ENCODE measurements at places on chromosomes 12 and 14.

DNA sequence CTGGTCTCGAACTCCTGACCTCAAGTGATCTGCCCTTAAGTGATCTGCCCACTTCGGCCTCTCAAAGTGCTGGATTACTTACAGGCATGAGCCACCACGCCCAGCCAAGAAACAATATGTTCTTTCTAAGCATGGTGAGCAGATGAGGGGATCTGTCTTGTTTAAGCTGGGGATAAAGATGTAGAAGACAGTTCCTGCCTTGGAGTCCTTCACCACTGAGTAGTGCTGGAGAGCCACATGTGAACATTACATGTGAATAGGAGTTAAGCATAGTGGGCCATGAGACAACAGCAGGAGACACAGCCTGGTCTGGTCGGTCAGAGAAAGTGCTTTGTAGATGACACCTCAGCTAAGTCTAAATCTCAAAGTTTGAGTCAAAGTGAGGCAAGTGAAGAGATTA, 26.0 kb downstream of the TMBIM6 start:
- DNase-seq: no peak

DNA sequence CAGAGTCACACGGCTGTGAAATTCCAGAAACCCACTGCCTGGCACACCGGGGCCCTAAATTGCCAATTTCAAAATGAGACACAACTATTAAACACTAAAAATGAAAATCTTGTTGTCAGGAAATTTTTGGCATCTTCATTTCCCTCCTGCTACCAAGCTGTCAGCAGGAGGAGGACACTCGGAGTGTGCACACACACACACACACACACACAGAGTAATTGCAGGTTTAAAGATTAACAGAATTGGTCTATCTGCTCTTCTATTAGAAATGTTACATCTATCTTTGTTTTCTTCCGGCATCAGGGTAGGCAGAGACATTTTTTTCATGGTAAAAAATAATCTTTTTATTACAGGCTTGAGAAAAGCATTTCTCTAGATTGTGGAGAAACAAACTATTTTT, 314.2 kb downstream of the EGLN3 start:
- DNase-seq: no peak

DNA sequence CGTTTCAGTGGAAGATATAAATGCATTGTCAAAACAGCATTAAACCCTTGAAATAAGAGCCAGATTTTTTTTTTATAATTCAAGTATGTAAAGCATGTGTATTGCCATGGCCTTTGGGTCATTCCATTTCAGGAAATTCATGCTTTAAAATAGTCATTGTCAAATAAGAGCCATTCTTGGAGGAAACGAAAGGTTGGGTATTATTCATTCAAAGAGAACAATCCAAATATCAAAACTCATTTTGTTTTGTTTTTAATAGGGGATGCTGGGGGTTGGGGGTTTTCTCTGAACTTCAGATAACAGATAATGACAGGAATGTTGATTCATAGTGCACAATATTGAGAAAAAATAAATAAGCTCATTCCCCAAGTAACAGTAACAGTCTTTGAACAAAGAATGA, 174.4 kb upstream of the NUDT4 start:
- no peak for DNase-seq

DNA sequence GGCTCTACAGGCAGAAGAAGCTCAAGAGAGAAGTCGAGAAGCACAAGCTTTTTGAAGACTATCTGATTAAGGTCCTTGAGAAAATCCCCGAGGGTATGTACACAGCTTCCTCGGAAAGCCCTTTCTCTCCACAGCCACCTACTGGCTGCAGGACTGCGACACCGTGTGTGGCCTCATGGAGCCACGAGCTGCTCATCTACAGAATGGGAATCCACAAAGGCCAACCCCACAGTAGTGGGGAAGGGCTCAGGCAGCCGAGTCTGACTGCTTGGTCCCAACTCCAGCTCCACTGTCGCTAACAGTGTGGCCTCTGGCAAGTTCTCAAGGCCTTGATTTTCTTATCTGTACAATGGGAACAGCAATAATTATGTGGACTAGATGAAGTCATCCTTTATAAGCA, 2.5 kb downstream of the CCDC197 start:
- no peak for DNase-seq

- DNase-seq: no peak
These were observed 29.6 kb downstream of the NR1H4 start for GRCh38 chr12:100503228-100503628.

DNA sequence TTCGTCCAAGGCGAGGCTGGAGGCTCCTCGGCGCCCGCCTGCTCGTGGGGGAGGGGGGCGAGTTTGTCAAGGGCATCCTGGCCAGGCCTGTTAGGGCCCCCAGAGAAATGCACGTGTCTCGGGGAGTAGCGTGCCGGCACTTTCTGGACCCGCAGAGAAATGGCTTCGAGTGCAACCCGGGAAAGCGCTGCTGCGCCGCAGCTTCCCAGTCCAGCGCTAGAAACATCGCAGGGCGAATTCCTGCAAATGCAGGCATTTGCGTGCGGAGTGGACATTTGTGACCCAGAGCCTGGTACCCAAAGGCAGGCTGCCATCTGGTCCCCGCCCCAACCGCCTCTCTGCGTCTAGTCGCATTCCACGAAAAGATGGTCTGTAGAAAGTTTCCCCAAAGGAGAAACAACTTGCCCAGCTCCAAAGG, 756 bp downstream of the LGR5 start:
- DNase-seq: no peak

DNA sequence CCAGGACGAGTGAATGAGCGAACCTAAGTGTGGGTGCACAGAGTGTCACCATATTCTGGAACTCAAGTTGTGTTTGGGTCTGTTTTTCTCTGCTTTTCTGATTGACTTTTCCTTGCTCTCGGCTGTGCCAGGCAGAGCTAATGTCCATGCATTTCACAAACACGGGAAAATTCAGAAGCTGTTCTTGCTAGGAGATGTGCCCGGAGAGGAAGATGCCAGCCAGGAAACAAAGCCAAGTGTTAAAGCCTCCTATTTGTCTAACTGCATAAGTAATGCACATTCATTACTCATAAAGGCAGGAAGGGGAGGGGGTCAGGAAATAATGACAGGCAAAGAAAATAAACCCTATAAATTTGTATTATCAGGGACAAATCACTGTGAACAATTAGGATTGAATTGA, 250.4 kb upstream of the SFSWAP start:
- no peak for DNase-seq

GRCh38 chr14:21768116-21768874, 94.7 kb upstream of the OR4E1 start:
- peak; percentile 33 for DNase-seq

GRCh38 chr12:22855456-22855855, 230.5 kb downstream of the ETNK1 start:
- no peak for DNase-seq

DNA sequence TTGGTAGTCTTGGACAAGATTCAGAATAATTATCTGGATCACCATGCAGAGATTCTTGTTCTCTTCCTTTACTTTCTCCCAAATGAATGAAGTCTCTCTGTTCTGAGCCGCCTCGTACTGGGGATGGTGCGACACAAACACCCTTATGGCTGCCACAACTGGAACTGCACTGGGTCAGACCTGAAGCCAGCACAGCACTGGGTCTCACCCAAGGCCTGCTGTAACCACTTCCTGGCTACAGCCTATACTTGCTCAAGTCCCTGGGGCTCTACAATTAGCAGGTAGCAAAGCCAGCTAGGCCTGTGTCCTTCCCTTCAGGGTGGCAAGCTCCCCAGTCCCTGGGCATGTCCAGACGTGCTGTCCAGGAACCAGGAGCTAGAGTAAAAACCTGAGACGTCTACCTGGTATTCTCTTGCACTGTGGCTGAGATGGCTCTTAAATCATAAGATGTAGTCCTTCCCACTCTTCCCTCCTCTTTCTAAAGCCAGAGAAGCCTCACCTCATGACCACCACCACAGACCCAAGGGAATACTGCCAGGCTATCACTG, 27.6 kb downstream of the IFNG start:
- DNase-seq: no peak

- DNase-seq: no peak
These were observed 475.6 kb upstream of the MIS18BP1 start for GRCh38 chr14:45728434-45729225.

GRCh38 chr14:73610687-73611086, 1.6 kb upstream of the ACOT6 start:
- DNase-seq: no peak

GRCh38 chr12:106297075-106297474, 5.5 kb upstream of the TCP11L2 start:
- no peak for DNase-seq

DNA sequence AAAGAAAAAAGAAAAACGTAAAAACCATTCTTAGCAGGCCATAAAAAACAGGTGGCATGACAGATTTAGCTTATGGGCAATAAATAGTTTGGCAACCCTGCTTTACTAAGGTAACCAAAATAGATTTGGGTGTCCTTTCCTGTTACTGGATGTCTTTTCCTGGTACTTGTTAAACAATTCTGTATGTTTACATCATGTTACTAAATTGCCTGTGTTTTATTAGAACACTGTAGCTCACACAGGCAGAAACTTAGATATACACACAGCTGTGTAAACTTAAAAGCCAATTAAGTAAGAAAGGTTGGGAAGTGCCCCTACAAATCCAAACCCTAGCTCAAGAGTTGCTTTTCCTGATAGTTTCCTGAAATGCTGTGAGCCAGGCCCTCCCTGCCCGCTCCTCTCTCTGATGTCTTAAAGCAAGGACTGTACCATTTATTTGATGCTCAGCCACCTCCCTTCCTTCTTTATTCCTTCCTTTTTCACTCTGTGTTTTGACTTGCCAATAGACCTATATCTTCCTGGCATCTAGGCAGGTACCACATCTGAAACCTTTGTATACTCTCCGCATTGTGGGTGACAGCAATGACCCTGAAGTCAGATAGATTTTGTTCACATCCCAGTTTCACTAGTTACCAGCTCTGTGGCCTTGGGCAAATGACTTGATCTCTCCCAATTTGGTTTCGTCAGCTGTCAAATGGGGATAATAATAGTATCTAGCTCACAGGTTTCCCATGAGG, 3.7 kb upstream of the CAMKK2 start:
- no peak for DNase-seq

DNA sequence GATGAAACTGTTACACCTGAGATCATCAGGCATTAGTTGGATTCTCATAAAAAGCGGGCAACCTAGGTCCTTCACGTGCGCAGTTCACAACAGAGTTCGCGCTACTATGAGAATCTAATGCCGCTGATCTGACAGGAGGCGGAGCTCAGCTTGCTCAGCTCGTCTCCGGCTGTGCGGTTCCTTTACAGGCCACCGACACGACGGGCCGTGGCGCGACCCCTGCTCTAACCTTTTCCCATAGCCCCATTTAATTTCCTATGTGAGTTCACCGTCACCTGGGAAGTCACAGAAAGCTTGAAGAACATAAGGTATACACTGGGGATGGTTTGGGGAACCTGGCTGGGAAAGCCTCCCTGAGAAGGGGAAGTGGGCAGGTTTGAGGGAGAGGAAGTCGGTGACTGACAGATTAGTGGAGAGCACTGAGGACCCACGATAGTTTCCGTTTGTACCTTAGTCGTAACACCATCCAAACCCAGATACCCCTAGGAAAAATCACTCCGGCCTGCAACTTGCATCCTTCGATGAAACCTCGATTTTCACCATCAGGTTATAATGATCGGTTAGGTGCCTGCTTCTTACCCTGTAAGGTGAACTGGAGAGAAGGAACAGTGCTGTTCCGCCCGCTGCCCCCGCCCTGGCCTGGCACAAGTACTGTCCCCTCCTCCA, 2.8 kb upstream of the AAAS start:
- no peak for DNase-seq

DNA sequence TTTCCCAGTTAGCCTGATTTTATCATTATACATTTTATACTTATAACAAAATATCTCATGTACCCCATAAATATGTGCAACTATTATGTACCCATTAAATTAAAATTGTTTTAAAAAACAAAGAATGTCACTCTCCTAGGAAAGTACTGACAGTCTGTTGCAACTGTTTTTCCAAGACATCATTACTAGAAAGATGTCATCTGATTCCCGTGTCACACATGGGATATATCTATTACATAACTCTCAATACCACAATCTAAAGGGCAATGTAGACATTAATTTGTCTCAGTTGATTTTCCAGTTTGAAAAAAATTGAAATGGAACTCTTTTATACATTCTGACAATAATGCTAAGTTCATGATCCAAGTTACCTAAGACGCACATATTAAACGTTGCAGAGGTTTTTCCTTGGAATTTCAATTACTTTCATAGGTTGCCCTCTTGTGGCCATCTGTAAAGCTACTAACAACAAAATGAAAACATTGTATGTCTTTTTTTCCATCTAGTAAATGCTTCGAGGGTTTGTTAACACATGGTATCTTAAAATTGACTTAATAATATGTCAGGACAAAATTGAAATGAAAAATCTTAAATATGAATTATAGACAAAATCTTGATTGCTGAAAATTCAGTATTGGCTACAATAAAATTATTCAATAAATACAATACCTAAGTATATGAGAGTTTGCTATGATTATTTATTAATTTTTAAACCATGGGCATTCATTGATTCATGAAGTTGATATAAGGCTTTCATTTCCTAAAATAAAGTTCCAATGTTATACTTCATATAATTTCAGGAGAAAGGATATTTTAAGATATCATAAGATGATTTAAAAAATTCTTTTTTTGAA, 131.6 kb downstream of the PPFIA2 start:
- DNase-seq: no peak

GRCh38 chr14:98591161-98591560, 680.8 kb downstream of the BCL11B start:
- no peak for DNase-seq

GRCh38 chr14:23071921-23072539, 14.7 kb upstream of the CDH24 start:
- DNase-seq: no peak

GRCh38 chr12:2751686-2752085, 43.1 kb upstream of the FKBP4 start:
- no peak for DNase-seq

DNA sequence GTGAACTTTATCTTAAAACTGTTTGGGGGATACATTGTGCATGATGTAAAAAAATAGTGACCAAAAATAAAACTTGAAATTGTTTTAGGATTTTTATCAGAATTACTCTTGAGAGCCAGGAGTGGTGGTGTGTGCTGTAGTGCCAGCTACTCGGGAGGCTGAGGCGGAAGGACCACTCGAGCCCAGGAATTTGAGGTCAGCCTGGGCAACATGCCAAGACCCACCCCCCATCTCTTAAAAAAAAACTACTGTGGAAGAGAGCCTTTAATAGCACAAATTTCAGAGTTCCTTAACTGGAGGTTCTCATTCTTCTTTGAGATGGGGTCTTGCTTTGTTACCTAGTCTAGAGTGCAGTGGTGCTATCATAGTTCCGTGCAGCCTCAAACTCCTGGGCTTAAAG, 21.5 kb downstream of the CPSF2 start:
- DNase-seq: no peak

- DNase-seq: no peak
These were observed 226.7 kb downstream of the FUT8 start for GRCh38 chr14:65639216-65639615.

GRCh38 chr12:119942386-119942785, 46.6 kb upstream of the BICDL1 start:
- no peak for DNase-seq

GRCh38 chr14:32374155-32374554, 45.1 kb downstream of the AKAP6 start:
- DNase-seq: no peak

GRCh38 chr12:52419656-52420055, 13.5 kb upstream of the KRT82 start:
- DNase-seq: no peak

GRCh38 chr12:3596703-3597415, 105.9 kb downstream of the PRMT8 start:
- no peak for DNase-seq
